Omental fat pad (tissue), 4 donors: ENCODE measurements at places on chromosomes 1 and 21.

DNA sequence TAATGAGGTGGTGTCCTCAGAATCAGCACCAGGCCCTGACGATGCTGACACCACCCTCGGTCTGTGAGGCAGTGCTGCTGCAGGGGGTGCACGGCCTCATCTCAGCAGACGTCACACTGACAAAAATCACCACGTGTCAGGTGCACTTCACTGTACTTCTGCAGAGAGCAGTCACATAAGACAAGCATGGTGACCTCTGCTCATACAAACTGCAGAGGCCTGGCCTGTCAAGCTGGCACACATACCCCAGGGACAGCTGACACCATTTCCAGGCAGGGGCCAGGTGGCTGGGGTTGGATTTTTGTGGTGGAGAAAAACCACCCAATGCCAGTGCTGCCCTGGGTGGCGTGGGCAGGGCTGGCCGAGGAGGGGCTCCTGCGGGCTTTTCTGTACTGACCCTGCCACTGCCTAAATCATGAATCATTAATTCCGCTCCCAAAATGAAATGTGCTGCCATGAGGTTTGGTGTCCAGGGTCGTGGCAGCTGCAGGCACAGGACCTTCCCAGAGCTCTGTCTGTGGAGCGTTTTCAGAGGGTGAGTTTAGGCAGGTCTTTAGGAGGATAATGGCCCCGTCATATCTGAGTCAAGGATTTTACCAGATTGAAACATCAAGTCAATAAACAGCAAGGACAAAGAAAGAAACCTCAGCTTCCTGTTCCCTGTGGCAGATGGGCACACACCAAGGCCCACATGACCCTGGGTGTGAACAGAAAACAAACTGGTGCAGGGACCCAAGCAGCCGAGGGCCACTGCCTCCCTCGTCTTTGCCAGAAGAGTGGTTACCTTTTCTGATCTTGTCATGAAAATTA, 33.4 kb upstream of the GPR153 start:
- DNase-seq: no peak

- DNase-seq: no peak
Observed at GRCh38 chr1:26184883-26185282, 5.5 kb upstream of the CATSPER4 start.

GRCh38 chr1:212532469-212533147, 76.0 kb upstream of the ATF3 start:
- DNase-seq: no peak

- DNase-seq: no peak
Observed at GRCh38 chr21:42222821-42223390, 4.0 kb downstream of the ABCG1 start.

GRCh38 chr1:171219346-171220080, 28.8 kb upstream of the FMO1 start:
- no peak for DNase-seq

DNA sequence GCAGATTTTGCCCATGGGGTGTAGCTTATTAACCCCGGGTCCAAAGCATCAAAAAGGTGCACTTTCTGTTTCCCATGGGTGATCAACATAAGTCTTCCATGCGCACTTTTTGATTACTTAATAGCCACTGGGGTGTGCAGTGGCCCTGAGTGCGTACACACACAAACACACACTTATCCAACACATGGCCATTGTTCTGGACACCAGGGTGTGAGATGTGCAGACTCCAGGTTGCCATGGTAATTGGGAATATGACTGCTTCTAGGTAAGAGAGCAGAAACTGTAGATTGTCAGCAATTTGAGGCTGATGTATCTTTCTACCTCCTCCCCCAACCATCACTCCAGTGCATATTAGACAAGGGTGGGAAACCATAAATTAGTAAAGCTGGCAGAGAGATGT, 68.8 kb downstream of the MAB21L3 start:
- no peak for DNase-seq

DNA sequence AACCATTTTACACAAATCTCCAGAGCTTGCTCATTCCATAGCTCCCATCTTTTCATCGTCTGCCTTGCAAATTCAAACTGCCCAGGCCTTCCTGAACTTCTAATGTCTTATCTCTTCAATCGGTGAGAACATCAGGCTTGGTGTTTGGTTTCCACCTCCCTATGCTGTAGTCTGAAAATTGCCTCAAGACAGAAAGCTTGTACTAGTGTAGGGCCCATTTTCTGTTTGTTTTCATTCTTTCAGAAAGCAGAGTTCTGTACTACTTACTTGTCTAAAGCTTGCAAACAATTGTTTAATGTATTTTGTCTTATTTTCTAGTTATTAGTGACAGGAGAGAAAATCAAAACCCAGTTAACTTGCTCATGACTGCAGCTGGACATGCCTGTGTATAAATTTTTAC, 16.8 kb downstream of the HOOK1 start:
- no peak for DNase-seq

DNA sequence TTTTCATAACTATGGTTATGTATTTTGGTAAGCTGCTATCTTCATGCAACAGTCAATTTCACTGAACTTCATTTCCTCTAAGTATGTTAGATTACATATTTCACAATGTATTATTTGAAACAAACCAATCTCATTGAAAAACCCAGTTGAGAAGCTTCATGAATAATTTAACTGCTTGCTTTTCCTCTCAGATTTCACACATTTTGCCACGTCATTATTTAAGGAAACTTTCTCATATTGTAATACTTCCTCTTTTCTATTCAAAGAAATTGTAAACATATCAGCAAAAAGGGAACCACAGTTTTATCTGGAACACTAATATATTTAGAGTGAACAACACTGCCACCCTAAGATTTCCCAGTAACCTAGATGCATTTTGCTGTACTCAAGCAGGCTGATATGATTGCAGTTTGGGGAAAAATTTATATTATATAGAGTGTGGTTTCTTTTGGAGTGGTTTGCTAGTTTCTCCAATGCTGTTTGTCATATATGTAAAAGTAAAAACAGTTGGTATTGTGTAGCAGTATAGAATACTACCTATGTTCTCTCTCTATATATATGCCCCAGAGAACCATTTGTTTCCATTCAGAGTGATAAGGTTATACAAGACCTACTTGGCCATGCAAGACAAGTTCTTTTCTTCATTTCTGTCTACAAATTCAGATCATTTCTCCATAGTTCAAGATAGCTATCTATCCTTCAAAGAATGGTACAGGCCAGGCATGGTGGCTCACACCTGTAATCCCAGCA, 28.4 kb upstream of the AHCTF1 start:
- DNase-seq: no peak

DNA sequence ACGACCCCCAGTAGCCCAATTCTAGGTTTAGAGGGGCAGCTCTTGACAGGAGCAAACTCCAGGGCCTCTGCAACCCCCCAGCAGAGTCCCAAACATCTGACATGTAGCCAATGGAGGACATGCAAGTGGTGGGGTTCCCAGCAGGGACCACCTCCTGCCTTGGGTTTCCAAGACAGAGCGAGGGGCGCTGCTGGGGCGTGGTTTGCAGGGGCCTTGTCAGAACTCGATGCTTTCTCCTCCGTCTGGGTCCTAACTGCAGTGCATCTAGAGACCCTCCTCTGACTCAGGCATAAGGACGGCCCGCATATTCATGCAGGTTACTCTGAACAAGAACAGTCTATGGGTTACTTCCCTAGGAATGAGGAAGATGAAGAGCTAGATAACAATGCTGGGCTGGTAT, 17.2 kb downstream of the EPHX1 start:
- no peak for DNase-seq

- DNase-seq: no peak
Observed at GRCh38 chr1:152533327-152533938, 19.2 kb downstream of the CRCT1 start.

DNA sequence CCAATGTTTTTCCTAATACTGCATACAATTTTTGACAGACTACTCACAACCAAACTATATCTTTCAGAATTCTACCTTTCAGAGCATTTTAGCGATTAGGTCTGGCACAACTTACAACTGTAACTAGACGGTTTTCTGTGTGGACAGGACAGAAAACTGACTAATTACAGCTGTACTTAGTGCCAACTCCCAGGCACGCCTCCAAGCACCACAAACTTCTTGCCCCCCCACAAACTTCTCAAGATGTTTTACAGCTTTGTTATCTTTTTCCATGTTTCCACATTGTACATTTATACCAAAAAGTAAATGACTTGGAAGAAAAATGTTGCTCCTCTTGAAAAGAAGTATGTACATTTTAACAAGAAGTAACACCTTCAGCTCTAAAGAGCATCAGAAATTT, 13.8 kb downstream of the LYST start:
- DNase-seq: no peak

DNA sequence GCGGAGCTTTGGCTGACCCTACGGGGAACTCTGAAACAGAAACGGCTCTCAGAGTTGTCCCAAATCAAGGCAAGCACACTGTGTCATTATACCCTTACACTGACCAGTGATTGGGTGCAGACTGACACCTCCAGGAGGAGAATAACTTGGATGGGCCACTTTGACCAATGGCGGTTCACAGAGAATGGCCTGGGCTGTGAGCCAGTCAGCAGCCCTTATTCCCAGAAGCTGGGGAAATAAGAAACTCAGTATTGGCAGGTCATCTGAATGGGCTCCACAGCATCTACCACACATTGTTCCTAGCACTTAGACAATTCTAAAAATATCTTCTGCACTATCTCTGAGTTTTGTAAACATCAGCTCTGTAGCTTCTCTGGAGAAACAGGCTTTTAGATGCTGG, 265.2 kb downstream of the ADGRL2 start:
- no peak for DNase-seq

DNA sequence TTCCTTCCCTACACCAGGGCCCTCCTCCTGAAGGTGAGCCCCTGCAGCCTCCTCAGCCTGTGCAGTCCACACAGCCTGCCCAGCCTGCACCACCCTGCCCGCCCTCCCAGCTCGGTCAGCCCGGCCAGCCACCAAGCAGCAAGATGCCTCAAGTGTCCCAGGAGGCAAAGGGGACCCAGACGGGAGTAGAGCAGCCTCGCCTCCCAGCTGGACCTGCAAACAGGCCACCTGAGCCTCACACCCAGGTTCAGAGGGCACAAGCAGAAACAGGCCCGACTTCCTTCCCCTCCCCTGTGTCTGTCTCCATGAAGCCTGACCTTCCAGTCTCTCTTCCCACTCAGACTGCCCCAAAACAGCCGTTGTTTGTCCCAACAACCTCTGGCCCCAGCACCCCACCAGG, 38.8 kb downstream of the ZBTB17 start:
- no peak for DNase-seq

DNA sequence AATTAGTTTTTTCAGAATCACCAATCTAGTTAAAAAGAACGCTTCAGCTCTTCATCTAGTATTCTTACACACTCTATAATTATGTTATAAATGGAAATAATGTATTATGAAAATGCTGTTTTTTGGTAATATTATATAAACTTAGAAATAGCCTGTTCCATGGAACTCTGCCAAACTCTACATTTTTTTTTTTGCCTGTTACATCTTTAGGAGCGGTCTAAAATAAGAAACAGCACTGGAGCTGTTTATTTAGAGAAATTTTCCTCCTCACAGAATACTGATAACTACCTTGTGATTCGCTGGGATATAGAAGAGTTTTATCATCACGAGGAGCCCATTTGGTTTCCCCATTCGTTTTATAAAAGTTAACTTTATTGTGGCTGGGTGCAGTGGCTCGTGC, 58.5 kb downstream of the PKN2 start:
- no peak for DNase-seq

- DNase-seq: no peak
Observed at GRCh38 chr1:206107168-206107544, 10.0 kb downstream of the AVPR1B start.

GRCh38 chr1:32181065-32181464, 1.6 kb downstream of the TXLNA start:
- DNase-seq: no peak

DNA sequence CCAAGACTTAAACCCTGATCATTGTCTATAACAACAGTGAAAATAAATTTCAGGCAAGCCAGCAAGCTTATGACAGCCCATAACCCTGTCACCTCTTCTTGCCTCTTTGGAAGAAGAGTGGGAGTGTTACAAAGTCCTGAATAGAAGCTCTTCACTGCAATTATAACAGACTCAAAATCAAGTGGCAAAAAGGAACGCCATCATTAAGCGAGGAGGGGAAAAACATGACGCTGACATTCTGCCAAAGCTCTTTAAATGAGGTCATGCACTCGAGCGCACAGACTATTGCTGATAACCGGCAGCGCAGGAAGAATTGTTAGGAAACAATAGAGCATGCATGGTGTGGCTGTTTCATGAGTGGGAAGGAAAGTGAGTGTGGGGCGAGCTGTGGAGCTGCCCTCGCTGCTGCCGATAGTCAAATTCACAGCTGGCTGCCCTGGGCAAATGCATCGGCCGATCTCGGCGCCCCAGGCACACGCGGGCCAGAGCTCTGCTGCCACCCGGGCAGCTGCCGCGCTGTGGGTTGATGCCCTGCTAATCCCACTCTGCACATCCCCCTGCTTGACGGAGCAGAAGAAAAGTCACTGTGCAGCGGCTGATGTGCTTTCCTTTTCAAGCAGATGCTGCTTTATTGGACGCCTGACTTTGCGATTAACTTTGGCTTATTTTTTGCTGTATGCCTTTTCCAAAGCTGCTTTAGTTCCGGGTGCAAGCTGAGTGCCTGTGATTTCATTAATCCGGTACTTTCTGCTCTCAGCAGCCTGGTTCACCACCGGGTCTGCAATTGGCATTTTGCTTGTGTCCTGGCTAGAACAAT, 102.4 kb upstream of the ST6GALNAC5 start:
- DNase-seq: no peak

GRCh38 chr1:119086830-119087229, 53.6 kb downstream of the WARS2 start:
- no peak for DNase-seq

- no peak for DNase-seq
Observed at GRCh38 chr21:43882952-43883545, 18.0 kb downstream of the AGPAT3 start.

DNA sequence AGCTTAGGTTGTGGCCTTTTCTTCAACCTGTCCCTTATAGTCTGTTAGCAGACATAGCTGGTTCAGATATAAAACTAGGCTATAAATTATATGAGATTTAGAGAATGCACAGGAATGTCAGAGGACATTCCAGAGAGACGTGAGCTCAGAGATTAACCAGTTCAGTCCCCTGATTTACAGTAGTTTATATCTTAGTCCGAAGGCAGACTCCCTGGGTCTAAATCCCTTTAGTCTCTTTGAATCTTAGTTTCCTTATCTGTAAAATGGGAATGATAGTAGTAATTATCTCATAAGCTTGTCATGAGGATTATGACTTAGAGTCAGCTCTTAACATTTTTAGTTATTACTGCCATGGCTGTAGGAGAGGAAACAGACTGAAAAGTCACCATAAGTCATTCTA, 45.5 kb upstream of the PLXNA2 start:
- DNase-seq: no peak

DNA sequence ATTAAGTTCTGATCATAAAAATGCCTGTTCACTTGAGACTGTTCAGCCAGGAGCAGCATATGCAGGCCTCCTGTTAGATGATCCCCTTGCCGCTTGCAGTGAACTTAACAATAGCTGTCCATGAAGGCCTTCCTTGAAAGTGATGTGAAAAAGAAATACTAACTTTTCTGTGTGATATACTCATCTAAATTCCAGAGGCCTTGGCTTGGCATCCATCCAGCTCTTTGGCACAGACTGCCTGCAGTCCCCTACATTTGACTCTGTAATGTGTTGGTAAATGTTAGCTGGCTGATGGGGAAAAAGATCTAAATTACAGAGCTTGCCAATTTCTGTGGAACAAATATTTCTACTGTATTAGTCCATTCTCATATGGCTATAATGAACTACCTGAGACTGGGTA, 73.7 kb downstream of the KCNK2 start:
- no peak for DNase-seq

- no peak for DNase-seq
Observed at GRCh38 chr1:246005067-246005466, 502.0 kb downstream of the SMYD3 start.
